Cerebellar nuclear complex (tissue), 1 donor: ENCODE measurements at places on chromosomes 1 and 21.

DNA sequence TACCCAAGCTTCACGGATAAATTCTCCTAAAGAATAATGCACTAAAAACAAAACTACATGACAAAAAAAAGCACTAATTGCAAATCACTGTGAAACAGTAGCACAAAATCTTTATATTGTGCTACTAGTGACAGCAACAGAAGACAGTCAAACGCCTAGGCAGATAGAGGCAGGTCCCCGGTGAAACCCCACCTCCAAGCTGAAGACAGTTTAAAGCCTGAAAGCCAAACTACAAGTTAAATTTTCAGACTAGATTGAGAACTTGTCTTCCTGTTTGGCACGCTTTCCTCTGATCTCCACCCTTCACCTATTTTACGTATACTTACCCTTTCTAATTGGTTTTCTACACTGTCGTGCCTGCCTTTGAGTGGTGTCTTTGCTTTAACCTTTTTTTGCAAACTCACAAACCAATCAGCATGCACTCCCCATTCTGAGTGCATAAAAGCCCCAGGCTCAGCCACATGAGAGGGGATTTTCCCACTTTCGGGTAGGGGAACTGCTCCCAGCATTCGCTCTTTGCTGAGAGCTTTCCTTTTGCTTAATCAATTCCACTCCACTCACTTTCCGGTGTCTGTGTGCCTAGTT, 3.6 kb upstream of the BACH1 start:
- no peak for DNase-seq

- no peak for DNase-seq
These were observed 97.8 kb upstream of the ZC3H11B start for GRCh38 chr1:219710529-219711194.

- no peak for DNase-seq
These were observed 67.2 kb upstream of the WDR26 start for GRCh38 chr1:224501836-224502235.

GRCh38 chr1:75797273-75797588, 549 bp downstream of the MSH4 start:
- DNase-seq: no peak

DNA sequence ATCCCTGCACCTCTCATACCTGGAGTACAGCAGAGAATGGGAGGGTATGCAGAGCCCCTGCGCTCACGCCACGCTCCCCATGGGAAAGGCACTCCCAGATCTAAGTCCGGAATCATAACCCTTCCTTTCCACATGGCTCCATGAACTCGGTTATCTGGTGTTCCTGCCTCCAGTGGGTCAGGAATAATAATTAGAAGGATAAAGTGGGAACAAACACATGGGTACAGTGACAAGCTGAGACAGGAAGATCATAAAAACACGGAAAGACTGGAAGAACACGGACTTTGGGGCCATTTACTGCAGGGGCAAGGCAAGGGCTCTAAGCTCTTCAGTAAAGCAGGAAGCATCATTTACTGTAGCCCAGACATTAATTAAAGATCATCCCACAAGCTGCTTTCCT, 48.6 kb downstream of the FOXO6 start:
- no peak for DNase-seq

DNA sequence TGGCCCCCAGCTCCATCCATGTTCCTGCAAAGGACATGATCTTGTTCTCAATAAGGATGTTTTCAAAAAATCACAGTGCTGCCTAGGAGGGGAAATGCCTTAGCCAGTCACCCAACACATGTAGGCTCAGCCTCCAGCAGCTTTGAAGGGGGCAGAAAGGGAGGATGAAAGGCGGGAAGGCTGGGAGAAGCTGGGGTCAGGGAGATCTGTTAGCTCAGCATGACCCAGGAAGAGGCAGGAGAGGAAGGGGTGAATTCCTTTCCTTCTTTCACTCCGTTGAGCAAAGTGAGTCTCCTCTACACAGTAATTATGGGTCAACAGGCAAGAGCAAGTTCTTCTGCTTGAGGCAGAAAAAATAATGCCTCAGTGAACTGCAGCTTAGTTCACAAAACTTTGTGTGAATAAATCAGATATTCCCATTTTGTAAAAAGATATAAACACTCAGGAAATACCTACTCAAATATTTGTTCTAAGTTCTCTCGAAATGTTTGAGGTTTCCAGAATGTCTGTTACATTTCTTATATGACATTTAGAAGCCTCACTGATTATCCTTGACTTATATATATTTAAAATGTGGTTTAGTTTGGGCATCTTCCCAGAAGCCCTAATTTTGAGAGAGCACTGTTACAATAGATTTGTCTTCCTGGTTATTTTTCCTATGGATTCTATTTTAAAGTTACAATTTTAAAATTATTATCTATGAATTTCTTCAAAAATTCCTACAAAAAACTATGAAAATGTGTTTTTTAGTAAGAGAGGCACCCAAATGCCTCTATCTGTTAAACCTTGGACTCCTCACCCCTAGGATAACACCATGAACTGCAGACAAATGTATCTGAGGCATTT, 116.8 kb downstream of the KCNJ6 start:
- DNase-seq: no peak

GRCh38 chr1:84665703-84666317, 24.5 kb downstream of the SSX2IP start:
- no peak for DNase-seq

GRCh38 chr1:97824200-97824599, 96.6 kb downstream of the DPYD start:
- DNase-seq: no peak

DNA sequence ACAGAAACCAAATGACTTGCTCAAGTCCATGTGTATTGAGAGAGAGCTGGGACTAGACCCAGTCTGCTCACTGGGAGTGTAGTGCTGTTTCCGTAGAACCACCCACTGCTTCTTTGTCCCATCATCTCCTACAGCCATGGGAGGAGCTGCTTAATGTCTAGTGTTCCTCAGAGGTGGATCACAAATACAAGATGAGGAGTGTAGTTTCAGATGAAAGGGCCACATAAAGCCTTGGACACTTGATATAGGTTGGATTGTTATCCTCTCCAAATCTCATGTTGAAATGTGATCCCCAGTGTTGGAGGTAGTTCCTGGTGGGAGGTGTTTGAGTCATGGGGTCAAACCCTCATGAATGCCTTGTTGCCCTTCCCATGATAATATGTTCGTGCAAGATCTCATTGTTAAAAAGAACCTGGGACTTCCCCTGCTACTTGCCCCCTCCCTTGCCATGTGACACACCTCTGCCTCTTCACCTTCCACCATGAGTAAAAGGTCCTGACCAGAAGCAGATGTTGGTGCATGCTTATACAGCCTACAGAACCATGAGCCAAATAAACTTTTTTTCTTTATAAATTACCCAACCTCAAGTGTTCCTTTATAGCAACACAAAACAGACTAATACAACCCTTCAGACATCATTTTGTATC, 127.5 kb upstream of the DNAH14 start:
- DNase-seq: no peak

GRCh38 chr1:214337511-214337910, 56.6 kb downstream of the SMYD2 start:
- DNase-seq: no peak

GRCh38 chr1:104878203-104878909, 1128.7 kb downstream of the AMY1C start:
- DNase-seq: no peak

- no peak for DNase-seq
These were observed 988.1 kb upstream of the B3GALT2 start for GRCh38 chr1:194174528-194174927.
